Activated naive CD4-positive, alpha-beta T cell (primary cell): ENCODE measurements at places on chromosomes 11 and 22.

GRCh38 chr11:131998020-131998419 lies 627.6 kb downstream of the NTM start:
- no peak for DNase-seq

- no peak for DNase-seq
These were observed 98.9 kb downstream of the TRAF6 start for GRCh38 chr11:36411202-36411640.

GRCh38 chr11:108871152-108871551 lies 206.3 kb downstream of the DDX10 start:
- DNase-seq = no peak

DNA sequence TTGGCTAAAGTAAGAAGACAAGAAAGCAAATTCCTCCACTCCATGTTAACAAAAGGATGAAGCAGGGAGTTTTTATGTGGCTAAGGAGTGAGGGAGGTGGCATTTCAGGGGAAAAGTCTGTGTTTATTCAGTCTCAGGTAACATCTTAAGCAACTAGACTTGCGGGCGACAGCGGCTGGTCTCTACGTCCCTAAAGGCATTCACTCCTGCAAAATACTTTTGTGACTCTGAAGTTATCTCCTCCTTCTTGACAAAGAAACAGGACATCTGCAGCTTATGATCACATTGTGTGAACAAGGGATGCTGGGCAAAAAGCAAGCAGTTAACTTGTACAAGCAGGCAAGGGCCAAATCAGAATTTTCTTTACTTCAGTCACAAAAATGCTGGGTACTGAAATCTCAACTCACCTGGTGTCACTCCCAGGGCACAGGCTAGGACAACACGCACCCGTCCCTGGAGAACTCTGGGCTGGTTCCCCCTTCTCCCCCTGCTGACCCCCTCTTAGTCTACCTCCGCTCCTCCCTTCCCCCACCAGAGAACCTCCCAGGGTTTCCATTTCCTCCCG lies 38.3 kb downstream of the IGLL5 start:
- no peak for DNase-seq

DNA sequence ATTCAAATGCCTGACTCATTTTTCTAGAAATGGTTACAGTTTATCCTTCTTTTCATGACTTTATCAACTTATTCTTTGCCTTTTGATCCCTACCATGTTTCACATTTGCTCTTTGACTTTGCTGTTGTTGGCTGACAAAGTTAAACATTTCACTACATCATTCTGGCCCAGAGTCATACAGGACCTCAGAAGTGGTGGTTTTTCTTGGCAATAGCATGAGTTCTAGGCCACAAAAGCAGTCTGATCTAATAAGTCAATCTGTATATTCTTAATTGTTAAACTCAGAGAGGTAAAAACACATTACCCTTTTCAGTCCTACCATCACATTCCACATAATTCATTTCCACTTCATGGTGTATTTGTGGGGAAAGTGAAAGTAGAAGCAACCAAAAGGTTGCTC lies 763.2 kb upstream of the TENM4 start:
- no peak for DNase-seq

DNA sequence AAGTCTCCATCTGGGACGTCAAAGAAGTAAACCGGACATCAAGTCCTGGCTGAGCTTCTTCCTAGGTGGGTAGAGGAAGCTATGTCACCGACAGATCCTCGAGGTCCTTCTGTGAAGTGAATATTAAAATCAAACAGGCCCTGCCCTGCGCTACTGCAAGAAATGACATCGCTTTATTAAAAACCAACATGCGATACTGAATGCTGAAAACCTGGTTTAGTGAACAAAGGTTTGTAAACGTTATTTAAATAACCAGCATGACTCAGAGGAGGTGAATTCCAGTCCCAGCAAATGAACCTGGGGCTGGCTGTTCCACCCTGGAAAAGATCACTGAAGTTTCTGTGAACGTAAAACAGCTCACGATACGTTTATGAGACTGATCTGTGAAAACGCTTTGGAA lies 645 bp downstream of the RTCB start:
- no peak for DNase-seq

DNA sequence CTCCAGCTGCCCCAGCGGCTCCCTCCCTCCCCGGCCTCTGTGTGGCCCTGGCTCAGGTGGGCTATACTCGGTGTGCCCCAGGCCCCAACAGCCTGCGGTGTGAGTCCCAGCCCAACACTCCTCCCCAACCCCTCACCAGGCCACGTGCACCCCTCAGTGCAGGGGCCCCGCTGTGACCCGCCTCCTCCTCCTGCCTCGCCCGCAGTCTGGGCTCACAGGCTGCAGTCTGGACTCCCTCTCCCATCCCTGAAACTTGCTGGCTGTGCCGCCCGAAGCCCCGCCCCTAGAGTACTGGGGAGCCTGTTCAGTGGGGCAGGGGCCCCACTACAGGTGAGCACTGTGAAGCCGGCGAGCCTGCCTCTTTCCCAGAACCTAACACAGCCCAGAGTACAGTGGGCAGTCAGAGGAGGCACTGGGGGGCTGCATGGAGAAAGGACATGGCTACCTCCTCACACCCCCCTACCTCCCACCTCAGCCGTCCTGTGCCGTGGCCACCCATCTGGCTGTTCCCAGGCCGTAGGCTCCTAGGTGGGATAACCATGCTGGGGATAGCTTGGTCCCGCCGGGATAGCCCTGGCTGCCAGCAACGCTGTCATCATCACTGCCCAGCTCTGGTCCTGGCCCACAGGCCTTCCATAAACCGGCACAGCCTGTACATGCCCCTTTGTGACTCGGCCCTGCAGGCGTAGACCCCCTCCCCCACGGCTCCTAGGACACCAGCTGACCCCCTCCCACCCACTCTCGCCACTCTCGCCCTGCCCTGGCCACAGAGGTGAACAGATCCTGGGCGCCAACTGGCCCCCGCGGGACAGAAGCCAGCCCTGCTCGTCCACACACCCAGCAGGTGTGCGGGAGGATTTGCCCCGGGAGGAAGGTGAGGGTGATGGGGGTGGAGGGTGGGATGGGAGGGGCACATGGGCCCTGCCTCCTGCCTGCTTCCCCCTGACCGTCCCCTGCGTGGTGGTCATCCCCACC lies 29.7 kb downstream of the CELSR1 start:
- DNase-seq = no peak

GRCh38 chr11:70771099-70771885 lies 373.0 kb downstream of the CTTN start:
- no peak for DNase-seq

DNA sequence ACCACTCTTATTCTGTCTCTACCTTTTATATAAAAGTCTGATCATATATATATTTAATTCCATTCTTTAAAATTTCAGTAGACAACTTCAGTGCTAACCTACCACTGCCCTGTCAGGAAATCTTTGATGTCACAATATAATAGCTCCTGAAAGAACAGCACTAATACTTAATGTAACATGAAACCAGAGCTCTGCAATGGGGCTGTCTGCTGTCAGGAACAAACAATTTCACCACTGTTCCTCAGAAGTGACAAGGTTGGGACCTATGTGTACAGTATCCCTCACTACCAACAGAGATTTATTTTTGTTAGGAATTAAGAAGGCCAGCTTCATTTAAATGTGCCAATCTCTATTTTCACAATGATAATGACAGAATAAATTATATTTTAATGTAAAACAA lies 165.5 kb upstream of the C11orf58 start:
- no peak for DNase-seq

DNA sequence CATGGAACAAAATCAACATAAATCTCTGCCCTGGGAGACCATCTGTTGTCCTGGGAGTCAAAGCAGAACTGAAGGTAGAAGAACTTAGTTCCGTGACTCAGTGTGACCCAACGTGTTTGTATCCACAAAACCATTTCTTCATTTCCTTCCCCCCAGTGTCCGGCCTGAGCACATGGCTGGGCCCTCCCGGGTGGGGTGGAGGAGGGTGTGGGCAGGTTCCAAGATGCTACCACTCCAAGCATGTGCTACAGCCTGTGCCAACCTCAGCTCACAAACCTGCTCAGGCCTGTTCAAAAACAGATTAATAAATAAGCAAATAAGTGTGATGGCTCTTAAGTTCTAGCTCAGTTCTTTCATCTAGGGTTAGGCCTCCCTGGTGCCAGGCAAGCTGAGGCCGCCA lies 55.3 kb downstream of the SHANK2 start:
- DNase-seq = no peak

- DNase-seq = no peak
These were observed 157.0 kb upstream of the NECTIN1 start for GRCh38 chr11:119885861-119886567.

DNA sequence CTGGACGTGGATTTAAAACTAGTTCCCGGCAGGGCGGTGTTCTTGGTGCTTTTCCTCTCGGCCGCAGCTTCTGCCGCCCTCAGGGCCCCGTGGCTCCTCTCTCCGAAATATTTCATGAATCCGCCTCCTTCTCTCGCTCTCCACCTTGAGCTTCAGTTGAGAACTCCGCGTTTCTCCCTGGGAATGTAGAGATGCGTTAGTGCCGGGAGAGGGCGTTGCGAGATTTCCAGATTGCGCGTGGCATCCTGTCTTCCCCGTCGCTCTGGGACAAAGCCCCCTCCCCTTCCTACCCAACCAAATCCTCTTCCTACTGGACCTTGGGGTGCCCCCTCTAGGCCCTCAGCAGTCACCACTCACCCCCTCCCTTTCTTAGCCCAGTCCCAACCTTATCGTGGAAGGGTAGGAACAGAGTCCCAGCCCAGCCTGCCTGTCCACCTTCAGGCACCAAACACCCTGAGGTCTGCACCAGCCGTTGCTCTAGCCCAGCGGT lies 15.5 kb upstream of the RAC2 start:
- no peak for DNase-seq

DNA sequence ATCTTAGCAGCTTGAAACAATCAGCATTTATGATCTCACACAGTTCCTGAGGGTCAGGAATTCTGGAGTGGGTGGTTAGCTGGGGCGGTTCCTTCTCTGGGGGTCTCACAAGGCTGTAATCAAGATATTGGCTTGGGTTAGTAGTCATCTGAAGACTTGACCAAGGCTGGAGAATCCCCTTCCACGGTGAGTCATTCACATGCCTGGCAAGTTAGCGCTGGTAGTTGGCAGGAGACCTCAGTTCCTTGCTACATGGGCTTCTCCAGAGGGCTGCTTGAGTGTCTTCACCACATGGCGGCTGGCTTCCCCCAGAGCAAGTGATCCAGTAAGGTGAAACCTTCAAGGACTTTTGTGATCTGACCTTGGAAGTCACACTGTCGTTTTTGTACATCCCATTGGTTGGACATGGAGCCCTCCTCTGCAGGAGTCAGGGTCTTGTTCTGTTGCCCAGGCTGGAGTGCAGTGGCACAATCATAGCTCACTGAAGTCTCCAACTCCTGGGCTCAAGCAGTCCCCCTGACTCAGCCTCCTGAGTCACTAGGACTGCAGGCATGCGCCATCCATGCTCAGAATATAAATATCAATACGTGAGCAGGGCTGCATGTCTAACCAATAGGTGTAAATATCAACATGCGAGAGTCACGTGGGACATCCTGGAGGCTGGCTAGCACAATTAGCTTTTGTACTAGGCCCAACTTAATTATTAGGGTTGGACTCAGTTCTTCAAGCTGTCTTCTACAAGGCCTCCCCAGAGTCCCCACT lies 7.2 kb upstream of the NIPSNAP1 start:
- DNase-seq = no peak

- DNase-seq = no peak
These were observed 12.1 kb upstream of the OMP start for GRCh38 chr11:77090373-77091111.

GRCh38 chr11:123741159-123742030 lies at the start of gene ZNF202:
TSS of gene ZNF202 (minus strand) at chr11:123741660. CDS start at chr11:123730888, 10,772 bp downstream.
- DNase-seq = peak; percentile 88

DNA sequence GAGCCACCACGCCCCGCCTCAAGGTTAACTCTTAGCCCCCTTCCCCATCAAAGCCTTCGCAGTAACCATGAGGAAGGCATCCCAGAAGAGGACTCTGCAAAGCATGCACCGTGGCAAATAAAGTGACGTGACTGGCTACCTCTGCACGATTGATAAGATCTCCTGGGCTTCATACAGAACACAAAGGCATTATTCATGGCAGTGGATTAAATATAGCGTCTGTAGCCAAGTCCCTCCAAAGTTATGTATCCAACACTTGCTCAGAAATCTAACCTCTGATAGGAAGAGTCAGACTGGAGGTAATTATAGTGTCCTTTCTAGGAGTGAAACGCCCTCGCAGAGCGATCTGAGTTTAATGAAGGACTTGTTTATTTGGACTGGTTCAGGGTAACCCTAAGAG lies 22.4 kb downstream of the CPT1A start:
- no peak for DNase-seq

- no peak for DNase-seq
These were observed 31.2 kb downstream of the ALG9 start for GRCh38 chr11:111840143-111840542.

- DNase-seq = no peak
These were observed 2.0 kb downstream of the LMNTD2 start for GRCh38 chr11:558503-558902.

GRCh38 chr11:101917226-101917625 lies 904 bp upstream of the ANGPTL5 start:
- DNase-seq = no peak

DNA sequence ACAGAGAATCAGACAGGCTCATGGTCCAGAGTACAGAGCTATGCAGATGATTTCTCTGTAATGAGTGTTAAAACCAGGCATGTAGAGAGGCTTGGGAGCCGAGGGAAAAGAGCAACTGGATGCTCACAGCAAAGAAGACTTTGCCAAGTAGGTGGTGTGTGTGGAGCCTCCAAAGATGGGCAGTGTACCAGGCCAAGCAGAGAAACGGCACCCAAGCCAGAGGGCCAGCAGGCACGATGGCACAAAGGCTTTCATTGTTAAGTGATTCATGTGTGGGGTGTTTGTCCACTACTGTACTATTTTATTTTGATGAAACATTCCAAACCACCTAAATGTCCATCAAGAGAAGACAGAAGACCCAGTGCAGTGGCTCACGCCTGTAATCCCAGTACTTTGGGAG lies 11.1 kb downstream of the RANGAP1 start:
- DNase-seq = no peak

- no peak for DNase-seq
These were observed 30.9 kb downstream of the ZBTB16 start for GRCh38 chr11:114090225-114090910.

DNA sequence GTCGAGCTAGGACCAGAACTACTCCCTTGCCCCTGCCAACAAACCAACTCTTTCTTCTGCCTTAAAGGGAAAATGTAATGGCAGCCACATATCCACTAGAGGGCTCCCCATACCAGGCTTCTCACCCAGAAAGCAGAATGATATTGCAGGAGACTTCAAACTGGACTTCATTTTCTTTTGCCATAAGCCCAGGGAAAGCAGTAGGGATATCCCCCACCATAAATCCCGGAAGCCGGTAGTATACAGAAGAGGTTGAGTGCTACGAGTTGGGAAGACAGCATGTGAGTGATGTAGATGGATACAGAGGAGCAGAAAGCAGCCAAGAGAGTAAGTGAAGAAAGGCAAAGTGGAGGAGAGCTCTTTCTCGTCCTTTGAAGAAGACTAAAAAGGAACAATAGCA lies 12.1 kb downstream of the PLAAT5 start:
- peak; percentile 11 for DNase-seq
